ENCODE measurements at places on chromosomes 7 and 10. TPM values are rescaled to one million over a fixed set of nuclear protein-coding genes. Genes with fewer than 3 reads are reported as not detected.

Gene NPTX2
- 1.3 TPM for total RNA-seq

DNA sequence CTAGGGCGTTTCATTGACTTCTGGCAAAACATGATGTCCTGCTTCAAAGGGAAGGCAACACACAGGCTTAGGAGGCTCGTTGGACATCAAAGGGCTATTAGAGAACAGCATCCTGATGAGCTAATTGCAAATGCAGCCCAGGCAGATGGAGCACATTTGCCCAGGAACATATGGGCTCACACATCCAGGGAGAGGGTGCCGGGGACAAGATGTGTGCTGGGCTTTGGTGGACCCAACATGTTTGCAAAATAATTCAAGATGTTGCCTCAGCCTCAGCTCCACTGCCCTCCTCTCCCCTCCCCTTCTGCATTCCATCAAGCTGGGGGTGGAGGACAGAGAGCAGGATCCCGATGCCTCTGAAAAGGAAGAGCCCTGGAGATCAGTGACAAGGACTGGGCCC is 217.1 kb upstream of the ZMIZ1 start:
- H3K27me3 ChIP-seq = no peaks in the 10 kb centered on the region
- H3K27ac ChIP-seq = no peak overlapping the region
- H3K36me3 ChIP-seq = no peaks in the 10 kb centered on the region

DNA sequence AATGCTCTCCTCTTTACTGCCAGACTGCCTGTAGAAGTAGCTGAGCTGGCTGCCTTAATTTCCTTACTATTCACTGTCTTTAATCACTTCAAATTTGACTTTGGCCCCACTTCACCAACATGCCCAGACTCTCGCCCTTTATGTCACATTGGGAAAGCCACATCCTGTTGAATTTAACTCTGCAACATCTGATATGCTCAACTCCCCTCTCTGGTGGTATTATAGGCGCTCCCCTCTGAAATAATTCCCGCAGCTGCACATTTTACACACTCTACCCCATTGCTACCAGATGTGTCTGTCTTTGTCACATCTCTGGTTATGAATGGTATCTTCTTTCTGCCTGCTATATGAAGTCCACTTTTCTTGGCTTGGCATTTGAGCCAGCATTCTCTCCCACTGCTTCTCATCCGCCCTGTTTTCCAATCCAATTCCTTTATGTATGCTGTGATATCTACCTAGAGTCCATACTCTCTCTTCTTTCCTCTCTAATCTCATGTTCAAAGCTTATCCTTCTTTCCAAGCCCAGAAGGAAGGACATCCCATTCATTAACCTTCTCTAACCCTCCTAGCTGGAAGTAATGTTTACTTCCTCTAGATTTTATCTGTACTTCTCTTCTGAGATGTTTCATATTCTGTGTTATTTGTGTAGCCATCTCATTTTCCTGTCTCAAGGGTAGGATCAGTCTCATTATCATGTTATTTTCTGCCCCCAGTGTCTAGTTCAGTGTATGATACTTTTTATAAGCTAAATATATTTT is 134.5 kb downstream of the ST7 start:
- no peak for DNase-seq
- no peaks in the 10 kb centered on the region for H3K27me3 ChIP-seq
- peaks cover 42% of the 10 kb centered on the region for H3K4me1 ChIP-seq
- H3K4me3 ChIP-seq = no peak overlapping the region

Gene FAM237B
- total RNA-seq = not detected

GRCh38 chr7:149720372-149721083 is 52.9 kb downstream of the ZNF467 start:
- no peak overlapping the region for H3K27ac ChIP-seq
- H3K4me1 ChIP-seq = peaks cover 4% of the 10 kb centered on the region
- H3K4me3 ChIP-seq = no peak overlapping the region
- peaks cover 53% of the 10 kb centered on the region for H3K36me3 ChIP-seq

DNA sequence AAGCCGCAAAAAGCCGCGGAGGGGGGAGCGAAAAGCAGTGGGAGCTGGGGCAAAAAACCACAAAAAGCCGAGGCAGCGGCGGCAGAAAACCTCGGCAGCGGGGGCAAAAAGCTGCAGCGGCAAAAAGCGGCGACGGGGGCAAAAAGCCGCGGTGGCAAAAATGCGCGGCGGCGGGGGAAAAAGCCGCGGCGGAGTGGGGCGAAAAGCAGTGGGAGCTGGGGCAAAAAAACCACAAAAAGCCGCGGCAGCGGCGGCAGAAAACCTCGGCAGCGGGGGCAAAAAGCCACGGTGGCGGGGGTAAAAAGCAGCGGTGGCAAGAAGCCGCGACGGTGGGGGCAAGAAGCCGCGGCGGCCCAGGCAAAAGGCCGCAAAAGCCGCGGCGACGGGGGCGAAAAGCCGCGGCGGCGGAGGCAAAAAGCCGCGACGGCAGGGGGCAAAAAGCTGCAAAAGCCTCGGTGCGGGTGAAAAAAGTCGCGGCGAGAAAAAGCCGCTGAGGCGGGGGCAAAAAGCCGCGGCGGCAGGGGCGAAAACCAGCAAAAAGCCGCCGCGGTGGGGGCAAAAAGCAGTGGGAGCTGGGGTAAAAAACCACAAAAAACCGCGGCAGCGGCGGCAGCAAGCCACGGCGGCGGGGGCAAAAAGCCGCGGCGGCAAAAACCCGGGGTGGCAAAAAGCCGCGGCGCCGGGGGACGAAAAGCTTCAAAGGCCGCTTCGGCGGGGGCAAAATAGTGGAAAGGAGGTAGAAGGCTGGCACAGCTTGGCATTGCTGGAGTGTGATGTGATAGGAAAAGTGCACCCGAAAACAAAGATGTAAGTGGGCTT is 135.9 kb downstream of the ZNF92 start:
- H3K36me3 ChIP-seq = no peaks in the 10 kb centered on the region
- no peak overlapping the region for H3K27ac ChIP-seq
- H3K27me3 ChIP-seq = peaks cover 36% of the 10 kb centered on the region
- peaks cover 6% of the 10 kb centered on the region for H3K4me1 ChIP-seq
- DNase-seq = no peak

DNA sequence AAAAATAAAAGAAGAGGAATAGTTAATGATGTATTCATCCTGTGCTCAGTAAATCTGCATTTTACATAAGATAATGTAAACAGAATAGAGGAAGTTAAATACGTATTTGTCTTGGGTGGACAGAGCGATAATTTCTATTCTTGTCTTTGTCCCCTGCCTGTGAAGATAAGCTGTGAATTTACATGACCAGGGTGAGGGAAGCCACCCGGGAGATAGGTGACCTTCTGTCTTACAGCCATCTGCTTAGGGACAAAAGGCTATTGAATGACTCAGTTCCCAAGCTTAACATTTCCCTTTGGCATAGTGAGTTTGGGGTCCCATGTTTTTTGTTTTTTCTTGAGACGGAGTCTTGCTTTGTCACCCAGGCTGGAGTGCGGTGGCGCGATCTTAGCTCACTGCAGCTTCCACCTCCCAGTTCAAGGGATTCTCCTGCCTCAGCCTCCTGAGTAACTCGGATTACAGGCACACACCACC is 88.7 kb upstream of the KCTD7 start:
- no peak overlapping the region for H3K27ac ChIP-seq
- H3K27me3 ChIP-seq = no peaks in the 10 kb centered on the region

- peaks cover 7% of the 10 kb centered on the region for H3K4me1 ChIP-seq
- no peaks in the 10 kb centered on the region for H3K36me3 ChIP-seq
- DNase-seq = no peak
- H3K4me3 ChIP-seq = no peak overlapping the region
- H3K27me3 ChIP-seq = no peaks in the 10 kb centered on the region
These were observed 805 bp upstream of the WDFY4 start for GRCh38 chr10:48683868-48684267.

Data from left lung (tissue), 14 donors.